ENCODE measurements at places on chromosomes 3 and 15.

DNA sequence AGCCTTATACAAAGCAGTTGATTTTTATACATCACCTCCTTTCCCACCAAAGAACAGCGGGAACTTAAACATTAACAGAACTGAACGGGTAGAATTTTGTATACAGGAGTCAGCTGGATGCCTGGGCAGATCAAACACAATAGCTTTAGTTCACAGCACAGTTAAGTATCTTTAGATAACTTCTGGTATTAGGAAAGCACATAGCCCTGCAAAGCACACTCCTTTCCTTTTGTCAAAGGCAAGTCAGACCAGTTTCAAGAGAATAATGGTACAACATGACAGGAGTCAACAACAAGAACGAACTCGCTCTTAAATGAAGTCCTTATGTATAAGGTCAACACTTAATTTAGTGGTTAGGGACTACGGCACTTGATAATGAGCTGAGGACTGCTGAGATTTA, 26.3 kb downstream of the ABCC5 start:
- no peak for DNase-seq

DNA sequence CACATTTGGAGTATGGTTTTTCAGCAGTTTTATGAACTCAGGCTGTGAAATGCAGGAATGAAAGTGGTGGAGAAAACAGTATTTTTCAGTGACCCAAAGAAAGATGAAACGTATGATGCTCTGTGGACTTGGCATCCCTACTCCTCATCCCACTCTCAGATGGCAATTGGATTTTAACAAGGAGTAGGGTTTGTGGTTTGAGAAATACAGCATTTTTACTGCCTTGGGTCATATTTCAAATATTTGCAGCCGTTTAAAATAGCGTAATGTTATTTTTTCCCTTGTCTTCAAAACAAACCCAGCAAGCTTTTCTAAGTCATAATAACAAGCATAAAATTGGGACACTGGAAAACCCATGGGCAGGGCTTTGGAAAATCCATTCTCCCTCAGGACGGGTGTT, 117.2 kb upstream of the LRIG1 start:
- no peak for DNase-seq

- no peak for DNase-seq
Measured at GRCh38 chr3:33826206-33826605, 27.8 kb downstream of the PDCD6IP start.

DNA sequence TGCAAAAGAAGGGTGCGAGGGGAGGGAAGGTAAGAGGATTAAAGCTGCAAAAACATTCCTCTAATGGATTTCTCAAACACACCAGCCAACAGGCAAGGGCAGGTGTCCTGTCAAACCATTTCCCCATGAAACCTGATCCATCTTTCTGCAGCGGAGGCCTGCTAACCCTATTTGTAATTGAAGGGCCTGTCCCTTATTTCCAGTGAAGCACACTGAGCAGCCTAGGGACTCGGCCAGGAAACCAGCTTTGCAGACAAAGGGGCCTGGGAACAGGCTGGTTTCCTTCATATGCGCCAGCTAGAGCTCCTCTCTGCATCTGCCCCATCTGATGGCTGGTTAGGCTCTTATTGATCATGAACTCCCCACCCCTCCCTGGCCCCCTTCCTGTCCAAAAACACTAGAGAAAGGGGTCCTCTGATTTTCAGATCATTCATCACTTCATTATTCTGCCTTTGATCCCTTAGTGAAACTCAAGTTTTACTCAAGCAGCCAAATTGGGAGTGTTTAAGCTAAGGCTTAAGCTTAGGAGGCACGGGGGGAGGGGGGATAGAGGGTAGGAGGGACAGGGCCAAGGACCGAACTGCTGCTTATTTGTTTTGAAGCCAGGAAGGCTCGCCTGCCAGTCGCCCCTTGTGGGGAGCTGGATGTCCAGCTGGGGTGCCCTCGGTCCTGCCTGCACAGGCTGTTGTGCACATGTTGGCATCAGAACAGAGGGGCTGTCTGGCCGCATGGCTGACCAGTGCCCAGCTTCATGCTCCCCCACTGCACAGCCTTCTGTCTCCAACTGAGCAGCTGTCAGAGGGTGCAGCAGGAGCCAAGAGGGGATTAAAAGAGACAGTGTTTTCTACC, 53.1 kb downstream of the BOC start:
- peak; percentile 52 for DNase-seq

DNA sequence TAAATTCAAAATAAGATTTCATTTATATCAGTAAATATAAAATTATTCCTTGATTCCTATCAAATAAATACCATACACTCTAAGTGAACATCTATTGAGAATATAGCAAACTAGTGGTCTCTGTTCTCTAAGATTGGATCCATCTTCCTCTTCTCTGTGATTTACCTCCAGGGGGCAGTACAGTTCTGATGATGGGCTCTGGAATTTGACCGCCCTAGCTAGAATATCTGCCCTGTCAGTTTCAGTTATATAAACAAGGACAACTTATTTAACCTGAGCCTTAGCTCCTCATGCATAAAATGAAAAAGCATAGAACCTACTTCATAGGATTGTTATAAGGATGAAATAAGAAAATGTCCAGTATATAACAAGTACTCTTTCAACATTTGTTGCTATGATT, 171.1 kb upstream of the CCDC54 start:
- DNase-seq = peak; percentile 10

- no peak for DNase-seq
Measured at GRCh38 chr15:52491472-52491871, 37.2 kb downstream of the MYO5A start.

- DNase-seq = no peak
Measured at GRCh38 chr3:159265705-159266104, 463.9 kb downstream of the MFSD1 start.

GRCh38 chr3:50415061-50415460, 55.7 kb upstream of the TMEM115 start:
- DNase-seq = no peak

GRCh38 chr3:87836026-87836425, 222.8 kb downstream of the CGGBP1 start:
- DNase-seq = no peak

DNA sequence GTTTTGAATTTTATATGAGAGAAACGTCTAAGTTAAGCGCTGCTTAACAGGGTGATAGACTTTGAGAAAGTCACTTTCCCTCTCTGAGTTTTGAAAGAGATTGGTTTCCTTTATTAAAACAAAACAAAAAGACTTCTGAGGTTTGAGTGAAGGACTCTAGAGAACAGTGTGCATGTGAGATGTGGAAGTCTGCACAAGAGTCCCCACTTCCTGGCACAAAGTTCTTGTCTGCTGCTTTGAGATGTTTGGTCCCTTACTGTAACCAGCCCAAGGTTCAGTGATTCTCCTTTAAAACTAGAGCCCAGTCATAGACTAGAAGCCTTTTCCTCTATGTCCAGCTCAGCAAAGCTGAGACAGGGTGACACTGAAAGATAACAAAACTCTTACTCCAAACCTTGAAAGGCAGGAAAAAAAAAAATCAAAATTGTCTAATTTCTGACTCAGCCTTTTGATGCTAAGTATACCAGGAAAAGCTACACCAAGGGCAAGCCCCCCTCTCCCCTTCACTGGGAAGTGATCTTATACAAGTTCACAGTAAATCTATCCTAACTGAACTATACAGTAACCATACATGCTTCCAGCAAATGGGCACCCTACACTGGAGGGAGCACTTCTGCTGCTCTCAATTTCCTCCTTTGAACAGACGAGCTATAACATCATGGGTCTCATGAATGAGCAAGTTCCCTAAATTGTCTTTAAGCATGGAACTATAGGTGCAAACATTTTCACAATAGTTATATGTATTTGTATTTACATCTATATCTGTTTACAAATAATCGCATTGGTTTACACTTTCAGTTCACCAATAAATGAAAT, 2.3 kb downstream of the POPDC2 start:
- DNase-seq = no peak

DNA sequence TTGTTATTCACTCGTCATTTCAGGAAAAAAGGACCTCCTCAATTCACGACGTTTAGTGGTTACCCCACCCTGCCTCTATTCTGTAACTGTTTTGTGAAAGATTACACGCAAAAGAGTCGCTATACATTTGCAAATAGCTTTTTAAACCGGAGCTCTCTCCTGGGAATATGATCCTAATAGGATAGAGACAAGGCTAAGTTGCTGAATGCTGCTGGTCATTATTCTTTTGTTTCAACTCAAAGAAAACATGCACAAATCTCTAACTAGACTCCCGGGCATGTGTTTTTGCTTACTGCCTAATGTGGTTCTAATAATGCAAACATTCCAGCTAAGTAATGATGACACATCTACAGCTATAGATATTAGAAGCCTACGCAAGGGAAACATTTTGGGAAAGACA, 214.6 kb upstream of the MDFIC2 start:
- no peak for DNase-seq

GRCh38 chr3:48885753-48886152, 12.9 kb downstream of the SLC25A20 start:
- DNase-seq = no peak

GRCh38 chr3:54299169-54299935, 177.0 kb downstream of the CACNA2D3 start:
- DNase-seq = peak; percentile 42

GRCh38 chr15:56737791-56738190, 4.5 kb upstream of the ZNF280D start:
- no peak for DNase-seq

DNA sequence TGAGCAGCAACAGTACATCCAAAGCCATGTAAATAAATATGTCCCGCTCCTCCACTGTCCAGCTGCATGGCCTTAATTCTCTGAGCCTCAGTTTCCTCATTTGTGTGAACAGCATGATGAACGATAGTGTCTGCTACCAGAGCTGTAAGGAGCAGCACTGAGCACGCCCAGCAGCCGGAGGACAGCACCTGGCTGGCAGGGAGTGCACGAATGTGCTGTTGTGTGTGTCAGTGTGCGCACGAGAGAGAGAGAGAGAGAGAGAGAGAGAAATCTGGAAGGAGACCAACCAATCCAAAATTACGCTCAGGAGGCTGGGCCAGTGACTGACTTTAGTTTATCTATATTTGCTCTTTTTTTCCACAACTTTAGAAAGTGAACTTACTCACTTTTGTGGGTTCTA, 26.6 kb upstream of the PLXNA1 start:
- DNase-seq = peak; percentile 39

DNA sequence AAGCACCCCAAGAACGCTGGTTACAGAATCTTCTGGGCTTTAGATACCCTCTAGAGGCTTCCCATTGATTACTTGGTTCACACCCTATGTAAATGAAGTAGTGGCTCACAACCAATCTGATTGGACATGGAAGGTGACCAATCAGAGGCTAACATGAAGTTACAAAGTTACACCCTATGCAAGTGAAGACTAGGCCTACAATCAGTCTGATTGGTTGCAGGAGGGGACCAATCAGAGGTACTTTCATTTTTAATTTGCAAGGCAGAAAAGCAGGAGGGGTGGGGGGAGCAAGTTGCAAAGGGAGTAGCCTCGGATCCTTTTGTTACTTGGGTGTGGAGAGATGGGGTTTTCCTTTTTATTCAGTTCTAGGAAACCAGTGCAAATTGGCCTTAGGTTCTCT, 11.1 kb upstream of the RTP2 start:
- DNase-seq = no peak

GRCh38 chr3:184339001-184339400, 1.6 kb downstream of the FAM131A start:
- no peak for DNase-seq

DNA sequence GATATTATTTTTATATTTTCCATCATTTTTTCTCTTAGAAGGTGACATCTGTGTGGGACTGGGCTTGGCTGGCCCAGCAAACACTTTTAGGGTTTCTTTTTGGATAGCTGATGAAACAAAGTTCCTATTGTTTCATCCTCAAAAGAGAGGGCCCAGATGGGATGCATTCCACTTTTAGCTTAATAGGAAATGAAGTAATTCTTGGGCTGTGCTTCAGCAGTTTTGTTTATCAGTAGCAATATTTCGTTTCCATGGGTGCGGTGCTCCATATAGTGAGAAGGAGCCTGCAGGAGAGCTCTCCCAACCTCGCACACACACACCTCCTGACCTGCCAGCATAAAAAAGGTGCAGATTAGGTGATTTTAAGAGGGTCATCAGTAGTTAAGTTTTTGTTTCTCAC, 147.5 kb downstream of the AKAP13 start:
- no peak for DNase-seq

GRCh38 chr15:78103406-78104118, 11.2 kb downstream of the SH2D7 start:
- DNase-seq = no peak

Data from NCI-H2081 (cell line).